NK-92 treated with Interleukin-12 subunit alpha and Interleukin-12 subunit beta, amount 100 ng/mL, for 24 hours (cell line): ENCODE measurements at places on chromosomes 4 and X.

DNA sequence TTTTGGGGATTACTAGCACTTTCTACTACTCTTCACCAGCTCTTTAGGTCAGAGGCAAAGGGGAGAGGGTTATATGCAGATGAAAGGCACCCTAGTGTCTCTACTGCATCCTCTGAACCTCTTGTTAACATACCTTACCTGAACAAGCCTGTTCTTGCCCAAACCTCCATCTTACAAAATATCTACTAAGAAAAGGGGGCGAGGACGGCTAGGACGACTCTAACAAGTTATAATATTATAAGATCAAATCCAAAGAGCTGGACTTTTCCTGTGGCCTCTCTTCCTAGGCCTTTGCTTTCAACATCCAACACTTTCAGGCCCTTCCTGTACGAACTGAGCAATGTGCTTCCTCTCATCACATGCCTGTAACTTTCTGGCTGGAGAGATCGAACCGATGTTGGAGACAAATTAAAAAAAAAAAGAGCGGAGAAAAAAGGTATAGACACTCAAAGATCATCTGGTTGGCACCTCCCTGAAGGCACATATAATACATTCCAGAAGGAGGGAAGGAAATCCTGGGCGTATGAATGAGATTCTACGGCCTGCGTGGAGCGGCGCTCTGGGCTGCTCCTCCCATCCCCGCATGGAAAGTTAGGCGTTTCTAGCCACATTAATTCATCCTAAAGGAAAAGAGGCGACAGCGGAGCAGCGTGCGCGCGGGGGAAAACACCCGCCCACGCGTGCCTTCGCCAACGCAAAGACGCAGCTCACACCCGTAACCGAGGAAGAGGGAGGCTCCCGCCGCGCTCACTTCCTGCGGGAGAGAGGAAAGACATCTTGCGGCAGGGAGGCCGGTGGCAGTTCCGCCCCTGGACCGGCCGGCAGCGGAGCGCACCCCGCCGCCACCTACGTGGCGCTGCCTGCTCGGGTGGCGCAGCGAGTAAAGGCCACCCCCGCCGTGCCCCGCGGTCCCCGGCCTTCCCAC, 808 bp downstream of the PRDM5 start:
- no peak for DNase-seq

- no peak for DNase-seq
These were observed 217.5 kb upstream of the GYPA start for GRCh38 chr4:144357975-144358374.

DNA sequence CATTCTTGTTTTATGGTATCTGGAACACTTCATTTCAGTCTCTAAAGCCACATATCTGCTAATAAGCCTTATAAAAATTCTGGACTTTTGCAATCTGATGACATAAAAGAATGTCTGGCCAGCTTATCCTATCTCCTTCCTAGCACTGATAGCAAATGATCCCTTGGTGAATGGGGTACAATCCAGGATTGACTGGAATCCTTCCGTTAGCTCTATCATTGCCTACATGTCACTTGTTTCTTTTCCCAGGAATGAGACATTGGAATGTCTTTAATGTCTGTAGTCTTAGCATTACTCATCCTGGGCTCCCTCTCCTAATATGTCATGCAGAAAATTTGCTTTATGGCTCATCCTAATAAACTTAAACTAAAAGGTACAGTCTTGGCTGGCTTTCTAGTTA, 14.8 kb upstream of the PABPC4L start:
- no peak for DNase-seq

DNA sequence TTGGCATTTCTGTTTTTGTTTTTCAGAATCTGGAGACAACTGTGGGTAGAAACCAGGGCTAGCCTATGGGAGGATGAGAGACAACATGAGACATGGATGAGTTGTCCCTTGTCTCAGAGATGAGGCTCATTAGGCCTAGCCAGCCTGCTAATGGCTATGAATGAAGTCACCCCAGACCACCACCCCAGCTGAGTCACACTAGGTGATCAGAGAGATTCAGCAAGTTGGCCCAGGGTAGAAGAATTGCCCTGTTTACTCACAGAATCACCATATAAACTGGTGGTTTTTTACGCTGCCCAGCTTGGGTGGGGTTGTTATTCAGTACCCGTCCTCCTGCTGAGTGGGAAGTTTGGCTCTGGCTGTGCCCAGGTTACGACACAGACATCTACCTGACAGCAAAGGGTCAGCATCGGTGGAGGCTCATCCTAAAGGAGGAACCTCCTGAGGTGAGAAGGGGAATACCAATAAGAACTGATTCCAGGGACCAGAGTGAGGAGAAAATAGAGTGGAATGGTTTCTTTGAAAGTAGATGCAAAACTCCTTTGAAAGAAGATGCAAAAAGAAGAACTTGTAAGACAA, 17.2 kb upstream of the ARSJ start:
- DNase-seq, result no peak

GRCh38 chrX:132409780-132410556, 78.9 kb downstream of the MBNL3 start:
- DNase-seq, result no peak
